Chondrocyte (in vitro differentiated cells): ENCODE measurements at places on chromosomes 13 and 19. TPM values are rescaled to one million over a fixed set of nuclear protein-coding genes. Genes with fewer than 3 reads are reported as not detected.

Gene S1PR4
- total RNA-seq = not detected in 3 replicates

Gene NDUFA11
- 202 to 224 TPM (median 204 TPM) in 3 replicates for total RNA-seq

Gene CRB3
- 0.32 TPM in 1 of 3 replicates, not detected in the others for total RNA-seq

Gene C13orf42
- not detected in 3 replicates for total RNA-seq

Gene RUBCNL
- 1.5 to 3.5 TPM (median 2.0 TPM) in 3 replicates for total RNA-seq

Gene CGB2
- 0.56 TPM in 1 of 3 replicates, not detected in the others for total RNA-seq

Gene ADGRE2
- 0.87 to 1.6 TPM in 2 of 3 replicates, not detected in the other for total RNA-seq

Gene MUC16
- not detected in 3 replicates for total RNA-seq

Gene ZNF99
- total RNA-seq = not detected in 3 replicates

Gene ZNF442
- total RNA-seq = 2.6 to 3.4 TPM (median 3.3 TPM) in 3 replicates

Gene FPR3
- total RNA-seq = not detected in 3 replicates

Gene SLC25A41
- 0.20 TPM in 1 of 3 replicates, not detected in the others for total RNA-seq

Gene LGALS4
- 0.75 TPM in 1 of 3 replicates, not detected in the others for total RNA-seq

Gene OR4F17
- total RNA-seq = not detected in 3 replicates
